Stimulated activated CD4-positive, alpha-beta T cell treated with anti-CD3 and anti-CD28 coated beads, Interleukin-15, amount 100 ng/mL, for 24 hours (primary cell): ENCODE measurements at places on chromosomes 3 and 15.
A peak's percentile ranks its signal among the peaks of the same experiment; 100 is the strongest.

DNA sequence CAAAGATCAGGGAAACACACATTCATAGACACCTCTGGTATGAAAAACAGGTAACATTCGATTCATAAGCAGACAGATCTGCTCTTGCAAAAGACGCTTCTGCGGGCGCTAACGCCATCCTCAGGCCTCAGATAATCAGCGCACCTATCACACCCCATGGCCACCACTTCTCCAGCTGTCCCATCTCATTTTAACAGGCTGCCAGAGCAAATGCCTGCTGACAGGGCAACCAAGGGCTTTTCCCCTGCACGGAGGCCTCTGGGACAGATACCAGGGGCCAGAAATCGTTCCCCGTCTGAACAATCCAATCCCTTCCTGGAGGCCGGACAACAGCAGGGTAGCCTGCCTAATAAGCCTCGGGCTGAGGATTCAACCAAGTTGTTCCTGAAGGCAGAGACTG is 15.2 kb downstream of the ABCC5 start:
- no peak for DNase-seq

GRCh38 chr3:94862703-94863102 is 799.8 kb downstream of the NSUN3 start:
- no peak for DNase-seq

DNA sequence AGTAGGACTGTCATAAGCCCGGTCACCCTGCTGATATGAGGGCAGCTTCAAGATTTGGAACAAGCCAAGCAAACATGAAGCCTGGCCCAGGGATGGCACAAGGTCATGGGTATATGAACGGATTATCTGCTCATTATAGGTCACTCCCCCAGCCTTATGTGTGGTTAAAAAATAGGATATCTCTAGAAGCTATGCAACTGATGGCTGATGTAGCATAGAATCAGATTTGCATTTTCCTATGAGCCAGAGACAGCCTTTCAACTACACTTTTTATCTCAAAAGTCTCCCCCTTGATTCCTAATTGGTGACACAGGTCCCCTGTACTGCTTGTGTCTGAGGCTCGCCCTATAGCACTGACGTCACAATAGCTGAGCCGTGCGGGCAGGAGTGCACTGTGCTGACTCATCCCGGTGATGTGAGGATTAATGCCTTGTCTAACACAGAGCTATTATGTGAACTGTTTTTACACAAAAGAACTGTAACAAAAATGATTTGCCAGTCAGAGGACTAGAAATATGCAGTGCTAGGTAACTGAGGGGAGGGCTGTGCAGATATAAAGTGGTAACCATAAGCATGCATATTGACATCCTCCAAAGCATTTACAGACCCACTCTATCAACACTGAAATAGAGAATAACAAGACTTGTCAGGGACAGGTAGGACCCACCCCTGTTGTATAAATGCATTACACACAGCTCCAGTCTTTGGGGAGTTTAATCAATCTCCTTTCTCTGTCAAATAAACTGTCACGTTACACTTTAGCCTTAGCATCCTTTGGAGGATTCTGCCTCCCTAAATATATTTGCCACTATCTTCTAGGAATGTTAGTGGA is 204.9 kb downstream of the TIGIT start:
- DNase-seq, result no peak

GRCh38 chr3:139265131-139266016 is 78.4 kb upstream of the MRPS22 start:
- no peak for DNase-seq

GRCh38 chr3:150346981-150347863 is 60.9 kb upstream of the TSC22D2 start:
- no peak for DNase-seq

GRCh38 chr3:37660782-37661181 is 200.9 kb upstream of the CTDSPL start:
- DNase-seq, result no peak

DNA sequence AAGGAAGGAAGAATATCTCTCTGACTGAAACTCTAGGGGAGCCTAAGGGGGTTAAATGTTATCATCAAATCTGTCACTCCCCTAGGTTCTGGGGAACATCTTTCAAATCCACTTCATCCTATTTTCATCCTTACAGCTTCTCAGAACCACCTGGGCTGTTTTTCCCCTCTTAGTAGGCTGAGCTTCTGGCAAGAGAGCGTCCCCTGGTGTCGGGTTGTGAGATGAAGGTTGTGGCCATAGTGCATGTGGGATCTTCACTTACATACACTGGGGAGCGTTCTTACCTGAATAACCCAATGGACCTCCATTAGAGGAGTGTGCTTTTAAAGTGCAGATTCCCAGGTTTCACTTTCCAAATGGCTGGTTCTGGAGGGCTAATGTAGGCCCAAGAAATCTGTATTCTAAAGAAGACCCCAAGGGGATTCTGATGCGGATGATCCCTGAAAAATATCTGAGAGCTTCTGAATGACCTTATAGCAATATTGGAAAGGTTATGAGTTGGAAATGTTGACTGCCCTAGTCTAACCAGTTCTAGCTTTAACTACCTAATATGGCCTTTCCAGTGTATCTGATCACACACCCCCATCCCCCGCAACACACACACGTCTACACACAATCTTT is 663.7 kb downstream of the AGBL1 start:
- DNase-seq, result peak; percentile 81

DNA sequence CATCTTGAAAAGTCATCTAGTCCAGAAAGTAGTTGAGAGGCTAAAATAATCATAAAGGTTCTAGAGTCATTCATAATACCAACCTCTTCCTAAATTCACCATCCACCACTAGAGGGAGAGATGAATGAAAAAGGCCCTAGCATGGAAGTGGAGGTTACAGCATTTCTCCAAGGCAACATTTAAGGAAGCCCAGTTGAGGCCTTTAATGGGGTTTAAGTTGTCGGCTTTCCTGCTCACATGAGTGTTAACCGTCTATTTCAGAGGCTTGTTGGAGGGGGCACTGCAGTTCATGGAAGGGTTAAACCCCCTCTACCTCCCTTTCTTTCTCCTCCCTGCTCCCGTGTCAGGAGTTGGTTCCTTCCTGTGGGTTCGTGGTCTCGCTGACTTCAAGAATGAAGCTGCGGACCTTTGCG is 3.8 kb upstream of the SLCO3A1 start:
- no peak for DNase-seq

- no peak for DNase-seq
These were observed 27.1 kb downstream of the CGGBP1 start for GRCh38 chr3:88031642-88032077.

DNA sequence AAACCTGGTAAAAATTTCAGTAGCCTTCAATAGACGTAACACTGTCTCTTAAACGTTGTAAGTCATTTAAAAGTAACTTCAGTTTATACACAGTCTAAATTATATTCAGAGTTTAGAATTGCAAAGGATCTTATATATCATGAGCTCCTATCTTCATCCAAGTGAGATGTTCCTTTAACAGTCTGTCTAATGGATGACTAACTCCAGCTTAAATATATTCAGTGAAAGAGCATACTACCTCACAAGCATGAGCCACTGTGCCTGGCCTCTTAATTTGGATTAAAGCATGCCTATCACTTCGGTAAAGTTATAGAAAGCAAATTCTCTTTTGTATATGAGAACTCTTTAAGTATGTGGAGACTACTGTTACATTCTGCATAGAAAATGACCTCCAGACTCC is 7.0 kb downstream of the FYTTD1 start:
- DNase-seq, result no peak

- DNase-seq, result no peak
These were observed 31.1 kb downstream of the CACNA2D3 start for GRCh38 chr3:54153477-54153876.

- DNase-seq, result no peak
These were observed 159.5 kb downstream of the TP63 start for GRCh38 chr3:189790658-189791057.

DNA sequence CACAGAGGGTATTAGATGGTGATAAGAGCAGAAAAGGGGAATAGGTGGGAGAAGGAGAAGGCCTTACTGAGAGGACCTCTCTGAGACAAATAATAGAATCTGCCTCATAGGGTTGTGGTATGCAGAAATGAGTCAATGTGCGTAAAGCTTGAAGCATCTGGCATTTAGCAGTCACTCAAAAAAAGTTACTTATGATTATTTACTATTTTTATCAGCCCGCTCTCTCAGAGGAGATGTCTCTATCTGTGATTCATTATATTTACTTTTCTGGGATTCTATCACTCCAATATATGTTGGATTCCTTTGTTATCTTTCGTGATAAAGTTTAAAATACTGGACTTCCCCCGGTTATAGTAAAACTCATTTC is 4.6 kb upstream of the TM4SF1 start:
- DNase-seq, result no peak

- DNase-seq, result no peak
These were observed 38.6 kb downstream of the BTLA start for GRCh38 chr3:112460519-112461195.

DNA sequence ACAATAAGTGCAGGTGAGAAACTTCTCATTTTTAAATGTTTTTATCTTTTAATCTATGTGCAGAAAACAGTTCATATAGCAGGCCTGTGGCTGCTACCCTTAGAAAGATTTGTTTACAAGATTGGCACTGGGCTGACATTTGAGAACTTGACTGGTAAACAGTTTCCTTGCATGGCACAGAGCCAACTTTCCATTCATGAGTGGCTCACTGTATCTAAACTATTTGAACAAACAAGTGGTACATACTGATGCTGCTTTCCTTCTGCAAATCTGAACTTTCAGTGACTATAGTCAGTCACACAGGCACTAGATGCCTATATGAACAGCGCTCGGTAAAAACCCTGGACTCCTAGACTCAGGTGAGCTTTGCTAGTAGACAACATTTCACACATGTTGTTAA is 6.3 kb upstream of the GTPBP8 start:
- DNase-seq, result no peak

GRCh38 chr3:86228101-86228500 is 762.8 kb downstream of the VGLL3 start:
- DNase-seq, result no peak

DNA sequence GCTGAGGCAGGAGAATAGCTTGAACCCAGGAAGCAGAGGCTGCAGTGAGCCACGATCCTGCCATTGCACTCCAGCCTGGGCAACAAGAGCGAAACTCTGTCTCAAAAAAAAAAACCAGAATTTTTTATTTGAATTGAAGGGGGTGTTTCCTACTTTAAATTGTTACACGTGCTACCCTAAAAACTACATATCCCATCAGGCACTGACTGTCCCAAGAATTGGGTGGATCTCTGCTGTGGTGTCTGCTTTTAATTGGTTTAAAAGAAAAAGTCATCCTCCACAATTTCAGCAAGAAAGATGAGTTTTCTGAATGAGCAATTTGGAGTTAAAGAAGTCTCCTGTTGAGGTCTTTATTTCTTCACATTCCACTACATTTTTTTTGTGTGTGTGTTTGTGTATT is 2.1 kb downstream of the PDIA3 start:
- DNase-seq, result peak; percentile 10

DNA sequence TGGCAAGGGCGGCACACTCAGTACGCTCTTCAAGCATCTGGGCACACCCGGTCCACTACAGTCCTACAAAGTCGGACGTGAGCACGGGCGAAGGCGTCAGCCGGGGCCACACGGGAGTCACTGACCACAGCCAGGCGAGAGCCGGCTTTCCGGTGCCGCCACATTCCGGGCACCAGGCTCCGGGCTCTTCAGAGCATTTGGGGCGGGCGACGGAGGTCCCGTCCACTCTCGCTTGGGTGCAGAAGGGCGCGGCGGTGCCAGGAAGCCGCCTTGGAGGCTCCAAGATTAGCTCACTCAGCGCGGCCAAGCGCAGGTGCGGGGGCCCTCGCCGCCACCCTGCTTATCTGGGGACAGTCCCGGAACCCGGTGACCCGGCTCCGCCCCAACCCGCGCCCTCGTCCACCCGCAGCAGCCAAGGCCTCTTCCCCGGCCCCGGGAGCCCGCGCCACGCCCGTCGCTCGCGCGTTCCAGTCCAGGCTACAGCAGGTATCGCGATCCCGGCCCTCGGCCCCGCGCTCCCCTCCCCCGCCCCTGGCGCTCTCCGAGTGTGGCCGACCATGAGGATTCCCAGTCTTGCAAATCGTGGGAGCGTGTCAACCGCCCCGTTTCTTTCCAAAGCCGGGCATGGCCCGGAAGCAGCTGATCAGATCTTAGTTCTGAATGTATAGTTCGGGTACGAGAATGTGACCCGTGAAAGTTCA is at the start of gene ADPRH:
Gene ADPRH, plus strand, starts transcription at position 127 of the 701 bp plus-strand sequence. CDS start 2,678 bp downstream, outside the sequence.
- peak; percentile 78 for DNase-seq

DNA sequence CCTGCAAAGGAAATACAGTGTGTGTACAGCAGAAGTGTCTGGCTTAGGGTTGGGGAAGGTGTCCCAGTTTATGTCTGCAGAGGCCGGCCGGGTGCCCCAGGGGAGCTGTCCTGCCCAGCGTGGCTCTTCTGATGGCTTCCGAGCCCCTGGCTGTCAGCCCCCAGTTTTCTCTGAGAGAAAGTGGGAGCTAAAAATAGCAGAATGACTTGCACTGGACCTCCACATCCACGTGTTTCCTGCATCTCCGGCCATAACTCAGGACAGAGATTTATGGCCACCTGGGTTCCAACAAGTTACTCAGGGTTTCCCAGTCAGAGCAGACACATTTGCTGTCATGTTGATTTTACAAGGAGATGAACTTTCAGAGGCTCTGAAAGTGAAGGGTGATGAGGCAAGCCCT is 192.0 kb downstream of the ATP10A start:
- DNase-seq, result no peak

DNA sequence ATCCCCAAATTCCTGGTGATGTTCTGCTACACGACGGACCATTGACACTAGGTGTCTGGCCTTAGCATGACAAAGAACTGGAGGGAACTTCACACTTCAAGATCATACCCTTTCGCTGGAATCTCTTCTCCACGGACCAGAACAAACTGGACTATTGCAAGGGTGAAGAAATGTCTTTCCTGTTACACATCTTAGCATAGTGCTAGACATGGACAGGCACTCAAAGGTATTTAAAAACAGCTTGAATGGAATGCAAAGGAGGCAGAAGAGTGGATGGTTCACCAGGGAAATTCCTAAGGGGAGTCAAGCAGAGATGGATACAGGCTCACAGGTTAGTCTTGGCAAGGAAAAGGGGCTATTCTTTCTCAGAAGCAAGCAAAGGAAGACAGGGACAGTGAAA is 33.5 kb upstream of the PDZRN3 start:
- no peak for DNase-seq

DNA sequence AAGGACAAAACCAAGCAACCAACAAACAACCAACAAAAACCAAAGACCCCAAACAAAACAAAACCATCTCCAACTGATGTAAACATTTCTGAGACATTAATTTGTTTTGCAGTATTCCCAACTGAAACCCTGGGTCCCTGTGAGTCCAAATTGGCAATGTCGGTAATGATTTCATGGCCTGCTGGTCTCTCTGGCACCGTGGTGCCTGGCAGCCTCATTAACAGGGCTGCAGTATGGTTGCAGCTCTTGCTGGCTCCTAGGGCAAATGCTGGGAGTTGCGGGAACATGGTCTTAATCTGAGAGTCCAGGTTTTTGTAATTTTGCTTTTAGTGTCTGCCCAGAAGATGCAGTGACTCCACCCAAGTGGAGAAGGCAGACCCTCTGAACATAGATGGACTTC is 128.3 kb downstream of the SV2B start:
- no peak for DNase-seq

GRCh38 chr3:55974421-55975165 is 487.5 kb upstream of the WNT5A start:
- no peak for DNase-seq

GRCh38 chr3:122993124-122993978 is 34.2 kb downstream of the SEMA5B start:
- DNase-seq, result no peak

- no peak for DNase-seq
These were observed 736.9 kb upstream of the CCDC54 start for GRCh38 chr3:106640353-106640752.
